ENCODE measurements at places on chromosomes 6 and 20.
A peak's percentile ranks its signal among the peaks of the same experiment; 100 is the strongest.

DNA sequence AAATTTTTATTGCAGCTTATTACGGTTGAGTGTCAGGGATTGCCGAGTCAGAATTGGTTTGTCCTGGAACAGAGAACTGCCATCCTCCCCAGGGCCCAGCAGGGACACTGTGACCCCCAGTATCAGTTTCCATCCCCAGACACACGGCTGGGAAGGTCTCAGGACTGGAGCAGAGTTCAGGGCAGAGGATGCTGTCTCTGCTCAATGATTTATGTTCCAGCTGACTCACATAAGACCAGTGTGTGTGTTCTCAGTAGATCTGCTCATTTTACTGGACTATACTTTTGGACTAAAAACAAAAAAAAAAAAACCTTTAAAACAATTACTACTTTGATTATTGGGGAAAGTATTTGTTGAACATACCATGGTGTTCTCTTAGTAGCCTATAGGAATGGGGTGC, 44.2 kb downstream of the FNDC1 start:
- DNase-seq = no peak

DNA sequence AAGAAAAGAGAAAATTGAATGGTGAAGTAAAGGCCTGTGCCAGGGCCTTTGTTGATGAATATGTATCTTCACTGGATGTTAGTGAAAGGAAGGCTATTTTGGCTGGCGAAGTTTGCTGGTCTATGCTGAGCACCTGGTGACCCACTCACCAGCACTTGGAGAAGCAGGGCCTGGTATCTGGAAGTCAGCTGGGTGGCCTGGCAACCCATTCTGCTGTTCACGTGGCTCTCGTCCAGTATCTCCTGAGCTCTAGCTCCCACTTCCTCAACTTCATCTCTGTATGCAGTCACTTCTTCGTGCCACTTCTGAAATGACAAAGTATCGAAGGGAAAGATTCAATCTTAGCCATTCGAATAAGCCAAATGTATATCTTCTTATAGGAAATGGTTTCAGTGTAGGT, 283.7 kb downstream of the SYNE1 start:
- no peak for DNase-seq

DNA sequence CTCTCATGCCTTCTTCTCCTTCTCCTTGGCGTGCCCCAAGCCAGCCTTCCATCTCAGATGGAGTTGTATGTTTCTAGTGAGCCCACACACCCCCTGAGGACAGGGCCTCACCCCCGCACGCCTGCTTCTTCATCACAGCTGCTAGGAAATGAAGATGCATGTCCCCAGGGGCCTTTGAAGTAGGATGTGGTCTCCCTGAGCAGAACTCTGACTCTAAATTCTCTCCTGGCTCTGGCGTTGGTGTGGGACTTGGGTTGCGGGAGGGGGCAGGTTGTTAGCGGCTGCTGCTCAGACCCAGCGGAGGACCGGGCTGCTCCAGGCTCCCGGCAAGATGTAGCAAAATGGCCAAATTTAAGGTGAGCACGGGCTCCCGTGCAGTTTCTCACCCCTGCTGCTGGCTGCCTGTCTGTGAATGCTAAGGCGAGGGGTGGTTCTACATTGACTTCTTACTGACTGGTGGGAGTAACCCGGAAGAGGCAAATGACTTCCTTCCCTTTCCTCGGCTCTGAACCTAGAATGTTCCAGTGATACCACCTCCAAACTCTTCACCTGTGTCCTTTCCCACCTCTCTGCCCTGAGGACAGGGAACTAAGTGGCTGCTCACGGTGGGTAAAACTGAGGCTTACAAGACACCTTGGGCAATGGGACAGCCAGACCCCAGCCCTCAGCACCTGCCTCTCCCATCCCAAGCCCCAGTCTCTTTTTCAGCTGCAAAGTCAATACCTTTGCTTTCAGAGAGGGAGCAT, 8.8 kb downstream of the SYNJ2 start:
- no peak for DNase-seq

GRCh38 chr20:33863440-33864323, 52.5 kb downstream of the CHMP4B start:
- DNase-seq = no peak

GRCh38 chr6:156985309-156985708, 208.1 kb downstream of the ARID1B start:
- no peak for DNase-seq

GRCh38 chr6:27096834-27097511, 150.5 kb upstream of the PRSS16 start:
- no peak for DNase-seq

DNA sequence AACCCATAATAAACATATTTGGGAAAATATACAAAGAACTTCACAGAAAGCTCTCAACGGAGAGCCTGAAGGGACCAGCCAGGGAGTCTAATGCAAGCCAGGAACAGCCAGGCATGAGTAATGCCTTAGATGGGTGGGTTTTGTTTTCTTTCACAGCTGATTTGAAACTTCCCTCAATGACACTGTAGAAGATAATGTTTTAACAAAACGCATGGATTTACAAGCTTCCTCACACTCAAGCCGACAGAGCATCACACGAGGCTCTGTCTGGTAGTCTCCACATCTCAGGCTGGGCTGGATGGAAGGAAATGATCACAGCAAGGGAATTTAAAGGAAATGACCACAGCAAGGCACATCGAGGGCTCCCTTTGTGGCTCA, 113.9 kb downstream of the GMPR start:
- no peak for DNase-seq

DNA sequence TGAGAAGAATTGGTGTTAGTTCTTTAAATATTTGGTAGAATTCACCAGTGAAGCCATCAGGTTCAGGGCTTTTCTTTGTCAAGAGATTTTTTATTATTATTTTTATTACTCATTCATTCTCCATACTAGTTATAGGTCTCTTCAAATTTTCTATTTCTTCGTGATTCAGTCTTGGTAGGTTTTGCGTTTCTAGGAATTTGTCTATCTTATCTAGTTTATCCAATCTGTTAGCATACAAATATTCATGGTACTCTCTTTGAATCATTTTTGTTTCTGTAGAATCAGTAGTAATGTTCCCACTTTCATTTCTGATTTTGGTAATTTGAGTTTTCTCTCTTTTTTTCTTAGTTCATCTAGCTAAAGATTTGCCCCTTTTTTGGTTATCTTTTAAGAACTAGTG, 52.3 kb upstream of the PRDM1 start:
- no peak for DNase-seq

DNA sequence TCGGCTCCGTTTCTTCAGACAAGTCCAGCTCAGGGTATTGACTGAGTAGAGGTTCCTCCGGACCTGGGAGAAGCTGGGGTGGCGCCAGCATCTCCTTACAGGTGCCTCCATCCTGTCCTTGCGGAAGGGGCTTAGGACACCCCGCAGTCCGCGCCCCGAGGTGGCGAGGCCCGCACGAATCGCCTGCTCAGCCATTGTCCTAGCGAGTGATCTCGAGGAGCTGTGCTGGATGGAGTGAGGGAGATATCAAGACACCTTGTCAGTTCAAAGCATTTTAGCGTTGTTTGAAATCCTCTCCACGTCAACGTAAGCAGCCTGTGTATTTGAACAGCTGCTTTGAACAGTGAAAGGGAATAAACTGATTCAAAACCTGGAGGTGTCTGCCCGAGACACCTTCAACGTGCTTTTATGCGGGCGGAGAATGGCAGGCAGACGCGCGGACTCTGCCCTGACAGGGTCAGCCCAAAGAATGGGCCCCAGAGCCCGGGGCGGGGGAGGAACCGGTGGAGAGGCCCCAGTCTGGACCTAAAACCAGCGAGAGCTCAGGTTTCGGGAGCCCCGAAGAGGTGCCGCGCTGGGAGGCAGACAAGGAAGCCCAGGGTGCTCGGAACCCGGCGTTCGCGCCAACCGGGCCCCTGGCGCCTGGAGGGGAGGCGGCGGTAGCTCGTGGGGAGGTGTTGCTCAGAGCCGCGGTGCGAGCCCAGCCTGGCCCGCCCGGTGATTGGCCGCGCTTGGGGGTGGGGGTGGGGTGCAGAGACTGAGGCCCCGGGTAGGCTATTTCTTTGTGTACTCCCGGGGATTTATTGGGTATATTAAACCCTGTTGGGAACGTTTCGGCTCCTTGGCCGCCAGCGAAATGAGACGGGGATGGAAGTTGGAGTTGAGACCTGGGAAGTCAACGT, 3.1 kb upstream of the POU3F2 start:
- DNase-seq = no peak

DNA sequence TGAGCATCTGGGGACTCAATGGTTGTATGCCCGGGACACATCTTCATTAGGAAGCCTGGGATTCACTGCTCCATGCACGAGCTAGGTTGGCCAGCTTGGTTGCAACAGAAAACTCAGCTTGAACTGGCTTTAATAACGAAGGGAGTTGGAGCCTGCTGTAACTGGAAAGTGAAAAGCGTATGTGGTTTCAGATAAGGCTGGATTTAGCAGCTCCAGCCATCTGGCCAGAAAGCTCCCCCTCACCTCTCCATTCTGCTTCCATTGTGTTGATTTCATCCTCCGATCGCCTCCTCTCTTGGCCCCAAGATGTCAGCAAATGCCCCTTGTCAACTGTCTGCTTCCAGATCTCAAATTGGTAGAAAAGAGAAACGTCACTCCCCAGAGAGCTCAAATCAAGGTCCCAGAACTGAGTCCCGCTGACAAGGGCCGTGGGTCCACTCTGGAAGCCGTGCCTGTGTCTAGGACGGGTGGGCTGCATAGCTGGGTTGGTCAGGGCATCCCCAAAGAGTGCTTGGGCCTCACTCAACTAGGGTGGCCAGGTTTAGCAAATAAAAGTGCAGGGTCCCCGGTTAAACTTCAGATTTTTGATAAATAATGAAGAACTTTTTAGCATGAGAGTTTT, 117.0 kb upstream of the PMEPA1 start:
- DNase-seq = no peak

GRCh38 chr6:37488476-37488875, 11.2 kb downstream of the CCDC167 start:
- DNase-seq = peak; percentile 52

DNA sequence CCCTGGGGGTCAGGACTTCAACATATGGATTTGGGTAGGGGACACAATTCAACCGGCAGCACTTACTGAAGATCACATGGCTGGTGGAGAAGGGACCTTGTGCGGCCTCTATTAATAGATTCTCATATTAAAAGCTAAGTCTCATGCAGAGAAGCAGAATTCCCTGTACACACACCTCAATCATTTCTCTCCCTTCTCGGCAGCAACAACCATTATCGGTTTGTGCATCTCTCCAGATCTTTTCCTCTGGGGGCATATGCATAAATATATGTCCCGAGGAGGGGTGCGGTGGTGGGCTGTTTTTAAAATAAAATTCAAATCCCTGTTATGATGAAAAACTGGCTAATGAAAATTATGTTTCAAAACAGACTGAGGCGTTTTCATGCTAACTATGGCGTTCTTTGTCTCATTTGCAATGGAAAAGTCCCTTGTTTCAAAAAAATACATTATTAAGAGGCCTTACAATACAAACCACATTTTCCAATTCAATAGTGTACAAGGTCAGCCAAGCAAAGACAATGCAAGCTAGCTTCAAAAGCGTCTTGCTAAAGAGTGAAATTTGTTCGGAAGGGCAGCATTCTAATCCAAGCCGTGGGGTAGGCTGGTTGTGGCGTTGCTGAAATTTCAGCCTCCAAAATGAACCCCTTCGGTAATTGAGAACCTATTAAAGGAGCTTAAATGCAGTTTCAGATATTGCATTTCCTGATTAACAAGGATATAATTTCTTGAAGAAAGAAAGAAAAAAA, 17.3 kb downstream of the APCDD1L start:
- DNase-seq = no peak

DNA sequence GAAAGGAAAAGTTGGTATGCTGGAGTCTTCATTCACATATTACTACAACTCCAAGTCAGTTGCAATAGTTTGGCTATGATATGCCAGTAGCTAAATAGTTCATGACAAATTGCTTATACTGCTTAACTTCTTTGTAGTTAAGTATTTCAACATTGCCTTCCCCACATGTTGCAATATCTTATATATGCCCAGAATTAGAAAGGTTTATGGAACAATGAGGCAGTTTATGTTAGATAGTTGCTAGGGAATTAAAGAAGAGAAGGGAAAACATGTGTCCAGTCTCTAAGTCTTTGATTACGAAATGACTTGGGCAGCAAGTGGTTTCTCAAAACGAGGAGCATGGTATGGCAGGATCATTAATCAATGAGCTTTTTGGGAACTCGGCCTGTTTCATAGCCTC, 145.8 kb downstream of the PLCB4 start:
- no peak for DNase-seq

DNA sequence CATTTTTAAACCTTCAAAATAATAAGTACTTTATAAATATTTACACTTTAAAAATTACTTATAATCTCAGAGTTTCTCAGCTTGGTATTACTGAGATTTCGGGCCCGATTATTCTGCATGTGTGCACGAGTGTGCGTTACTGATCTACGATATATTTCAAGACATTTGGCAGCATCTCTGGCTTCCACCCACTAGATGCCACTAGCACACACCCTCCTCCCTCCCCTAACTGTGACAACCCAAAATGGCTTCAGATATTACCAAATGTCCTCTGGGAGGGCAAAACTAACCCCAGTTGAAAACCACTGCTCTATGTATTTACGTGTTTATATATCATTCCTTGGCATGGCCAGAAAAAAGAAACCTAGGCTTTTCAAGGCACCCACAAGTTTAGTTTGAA, 95.9 kb downstream of the FYN start:
- DNase-seq = peak; percentile 59

- DNase-seq = no peak
Observed at GRCh38 chr6:144286503-144287393, 1.6 kb downstream of the UTRN start.

DNA sequence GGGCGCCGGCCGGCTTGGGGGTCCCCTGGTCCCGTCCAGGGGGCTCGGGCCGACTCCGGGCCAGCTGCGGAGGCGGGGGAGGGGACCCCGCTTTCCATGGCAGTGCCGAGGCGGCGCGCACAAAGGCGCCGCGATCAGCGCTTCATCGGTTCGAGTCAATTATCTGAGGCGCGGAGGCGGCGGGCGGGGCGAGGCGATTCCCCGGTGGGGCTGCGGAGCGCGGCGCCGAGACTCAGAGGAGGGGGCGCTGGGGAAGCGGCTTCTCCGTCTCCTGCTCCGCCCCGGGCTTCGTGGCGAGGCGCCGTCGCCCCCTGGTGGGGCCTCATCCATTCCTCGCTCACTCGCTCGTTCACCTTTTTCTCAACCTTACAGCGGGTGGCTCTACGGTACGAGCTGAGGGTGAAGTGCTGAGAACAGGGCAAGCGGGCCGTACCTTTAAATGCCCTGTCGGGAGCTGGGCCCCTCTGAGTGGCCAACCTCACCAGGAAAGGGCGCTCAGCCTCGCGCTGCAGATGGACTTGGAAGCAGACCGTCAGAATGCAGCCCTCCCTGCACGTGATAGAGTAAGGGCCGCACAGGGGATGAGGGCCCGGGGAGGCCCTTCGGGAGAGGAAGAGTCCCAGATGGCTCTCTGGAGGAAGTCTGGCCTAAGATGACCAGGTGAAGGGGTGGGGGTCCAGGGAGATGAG, 39.9 kb downstream of the SLC52A3 start:
- DNase-seq = peak; percentile 10

GRCh38 chr6:137910424-137910834, 43.4 kb downstream of the TNFAIP3 start:
- DNase-seq = no peak

GRCh38 chr6:30515944-30516753, 26.8 kb downstream of the HLA-E start:
- peak; percentile 95 for DNase-seq

GRCh38 chr20:55667955-55668354, 337.4 kb downstream of the CBLN4 start:
- no peak for DNase-seq
